ENCODE measurements at places on chromosomes 3 and 15. TPM values are rescaled to one million over a fixed set of nuclear protein-coding genes. Genes with fewer than 3 reads are reported as not detected.

DNA sequence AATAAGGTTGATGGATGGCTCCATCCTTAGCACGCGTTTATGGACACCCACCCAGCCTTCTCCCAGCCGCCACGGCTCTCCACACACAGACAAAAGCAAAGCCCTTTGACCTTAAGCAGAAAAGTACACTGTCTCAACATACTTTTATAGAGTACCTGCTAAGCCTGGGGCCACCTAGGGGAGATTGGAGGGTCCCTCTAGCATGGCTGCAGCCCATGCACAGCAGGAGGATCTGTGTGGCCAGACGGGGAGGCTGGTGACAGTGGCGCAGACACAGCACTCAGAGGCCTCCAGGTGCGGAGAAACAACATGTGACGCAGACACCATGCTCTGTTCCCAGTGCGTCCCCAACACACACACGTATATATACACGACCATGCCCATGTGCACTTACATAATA, 174.9 kb downstream of the XXYLT1 start:
- DNase-seq: no peak
- no peaks in the 10 kb centered on the region for H3K27me3 ChIP-seq
- peaks cover 7% of the 10 kb centered on the region for H3K4me1 ChIP-seq

Gene DUOXA1
- polyA plus RNA-seq: 1.3 TPM

Gene COL7A1
- polyA plus RNA-seq: 7.7 TPM

GRCh38 chr3:16741103-16741758, 136.0 kb upstream of the DAZL start:
- peak overlapping the region; percentile 75 for H3K27ac ChIP-seq
- H3K36me3 ChIP-seq: no peaks in the 10 kb centered on the region
- DNase-seq: no peak
- H3K4me3 ChIP-seq: no peak overlapping the region

- H3K4me3 ChIP-seq: no peak overlapping the region
- H3K27ac ChIP-seq: no peak overlapping the region
- no peaks in the 10 kb centered on the region for H3K27me3 ChIP-seq
- no peak for DNase-seq
- H3K4me1 ChIP-seq: peaks cover 6% of the 10 kb centered on the region
- no peaks in the 10 kb centered on the region for H3K36me3 ChIP-seq
These were observed 138.6 kb downstream of the GAP43 start for GRCh38 chr3:115761927-115762305.
